AG10803 (cell line): ENCODE measurements at places on chromosomes 11 and 22.

DNA sequence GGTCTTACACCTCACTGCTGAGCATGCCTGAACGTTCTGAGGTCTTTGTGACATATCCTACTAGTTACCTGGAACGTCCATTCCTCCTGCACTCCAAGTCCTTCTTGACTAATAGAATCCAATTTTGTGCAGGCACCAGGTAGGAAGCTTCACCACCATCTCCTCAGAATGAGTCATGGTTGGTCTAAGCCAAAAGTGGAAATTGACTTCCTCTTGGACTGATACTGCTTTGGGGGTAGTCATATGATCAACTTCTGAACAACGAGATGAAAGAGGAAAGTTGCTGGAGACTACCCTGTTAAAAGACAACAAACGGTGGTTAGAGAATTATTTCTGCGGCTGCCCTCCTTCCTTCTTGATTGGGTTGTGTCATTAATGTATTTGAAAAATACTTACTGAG is 374.2 kb upstream of the LARGE1 start:
- DNase-seq: no peak

DNA sequence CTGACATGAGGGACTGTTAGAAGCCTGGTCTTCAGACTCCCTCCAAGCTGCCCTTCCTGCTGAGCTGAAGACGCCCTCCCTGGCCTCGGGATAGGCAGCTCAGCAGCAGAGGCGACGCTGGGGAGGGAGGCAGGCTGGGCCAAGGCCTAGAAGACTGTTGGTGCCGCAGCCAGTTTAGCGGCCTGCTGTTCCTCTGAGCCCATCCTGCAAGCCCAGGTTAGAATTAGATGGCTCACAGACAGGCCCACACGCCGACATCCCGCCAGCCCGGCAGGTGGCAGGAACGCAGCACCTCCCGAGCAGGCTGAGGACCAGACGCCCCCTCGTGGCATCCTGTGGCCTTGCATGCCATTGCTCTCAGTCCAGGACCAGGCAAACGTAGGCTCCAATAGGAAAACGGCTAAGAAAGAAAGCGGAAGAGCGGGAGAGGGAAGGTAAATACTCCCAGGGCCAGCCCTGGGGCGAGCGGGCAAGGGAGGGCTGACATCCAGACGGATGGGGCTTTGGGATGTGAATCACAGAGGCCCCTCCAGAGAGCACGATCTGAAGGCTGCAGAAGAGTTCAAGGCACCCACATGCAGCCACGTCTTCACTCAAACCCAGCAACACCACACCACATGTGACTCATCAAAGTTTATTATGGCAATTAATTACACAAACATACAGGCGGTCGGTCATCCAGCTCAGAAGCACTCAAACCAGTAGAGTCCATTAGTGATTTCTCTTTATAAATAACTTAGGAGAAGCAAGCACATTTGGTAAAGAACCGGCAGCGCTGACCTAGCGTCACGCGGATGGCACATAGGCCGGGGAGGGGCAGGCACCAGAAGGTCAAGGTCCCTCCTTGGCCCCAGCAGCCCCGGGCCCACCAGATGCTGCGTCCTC is 27.6 kb downstream of the CD5 start:
- DNase-seq: peak; percentile 73

GRCh38 chr11:24949406-24949805 is 452.6 kb downstream of the LUZP2 start:
- no peak for DNase-seq

DNA sequence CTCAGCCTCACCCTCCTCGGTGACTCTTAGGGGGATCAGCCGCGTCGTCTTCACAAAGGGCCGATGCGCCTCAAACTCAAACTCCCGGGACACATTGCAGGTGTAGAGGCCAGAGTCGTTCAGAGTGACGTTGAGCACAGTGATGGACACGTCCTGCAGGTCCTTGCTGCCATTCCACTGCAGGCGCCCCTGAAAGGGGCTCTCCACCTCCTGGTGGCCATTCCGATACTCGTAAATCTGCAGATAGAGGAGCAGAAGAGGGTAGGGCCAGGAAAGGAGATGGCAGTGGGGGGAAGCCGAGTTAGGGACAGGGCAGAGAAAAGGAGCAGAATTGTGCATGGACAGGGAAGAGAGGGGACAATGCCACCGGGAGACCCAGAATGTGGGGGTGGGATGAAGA is 12.0 kb downstream of the SCN3B start:
- DNase-seq: no peak
